ENCODE measurements at places on chromosomes 7 and 10.

- peak; percentile 9 for DNase-seq
Observed at GRCh38 chr7:106216923-106217542, 67.8 kb downstream of the NAMPT start.

GRCh38 chr10:116109881-116110280 is 163.1 kb downstream of the GFRA1 start:
- no peak for DNase-seq

DNA sequence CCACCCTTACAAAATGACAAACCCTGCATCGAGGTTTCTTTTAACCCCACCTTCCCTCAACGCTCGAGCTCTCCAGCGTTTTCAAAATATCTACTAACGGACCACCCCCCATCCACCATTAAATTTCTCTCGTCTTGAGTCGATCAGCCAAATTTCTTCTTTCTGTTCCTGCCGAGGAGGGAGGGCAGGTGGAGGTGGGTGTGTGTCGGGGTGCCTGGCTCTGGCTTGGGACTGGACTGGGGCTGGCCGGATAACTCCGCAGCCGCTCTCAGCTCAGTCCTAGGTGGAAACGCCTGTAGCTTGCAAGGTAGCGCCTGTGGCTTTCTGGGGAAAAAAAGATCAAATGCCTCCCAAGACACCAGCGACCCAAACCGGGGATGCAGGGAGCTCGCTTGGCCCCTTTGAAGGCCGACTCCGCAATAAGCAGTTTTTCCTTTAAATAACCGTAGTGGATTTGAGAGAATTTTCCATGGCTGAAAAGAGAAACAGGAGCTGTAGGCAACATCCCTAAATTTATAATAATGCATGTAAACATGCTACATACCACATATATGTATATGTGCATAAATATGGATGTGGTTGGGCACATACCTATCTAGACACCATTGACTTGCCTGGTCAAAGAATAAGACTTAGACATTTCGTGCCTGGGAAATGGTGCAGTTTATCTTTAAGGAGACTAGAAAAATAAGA is 1.9 kb upstream of the TMEM178B start:
- DNase-seq: no peak

GRCh38 chr7:25844102-25844870 is 307.7 kb upstream of the NFE2L3 start:
- no peak for DNase-seq

DNA sequence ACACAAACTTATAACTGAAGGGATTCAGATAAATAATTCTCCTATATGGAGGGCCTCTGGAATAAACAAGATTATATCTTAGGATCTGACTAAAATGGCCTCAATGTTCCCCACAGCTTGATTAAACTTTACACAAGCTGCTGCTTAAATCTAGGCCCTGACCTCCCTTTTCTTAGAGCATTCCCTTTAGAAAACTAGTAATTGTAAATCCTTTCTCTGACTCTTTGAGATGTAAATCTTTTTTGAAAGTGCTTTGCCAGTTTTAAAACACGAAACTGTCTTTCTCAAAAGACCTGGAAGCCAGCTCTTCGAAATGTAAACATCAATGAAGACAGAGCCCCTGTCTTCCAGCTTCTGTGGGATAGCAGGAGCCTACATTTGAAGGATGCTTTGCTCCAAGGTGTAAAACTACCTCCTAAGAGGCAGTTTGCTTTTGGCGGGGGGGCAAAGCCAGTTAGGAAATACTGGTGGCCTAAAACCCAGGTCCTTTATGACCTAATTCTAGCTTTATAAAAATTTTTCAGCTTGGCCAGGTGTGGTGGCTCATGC is 758.7 kb downstream of the CNTNAP2 start:
- DNase-seq: no peak
